ENCODE measurements at places on chromosomes 5 and 9.

- DNase-seq, result no peak
Observed at GRCh38 chr5:118968925-118969375, 19.4 kb downstream of the DTWD2 start.

DNA sequence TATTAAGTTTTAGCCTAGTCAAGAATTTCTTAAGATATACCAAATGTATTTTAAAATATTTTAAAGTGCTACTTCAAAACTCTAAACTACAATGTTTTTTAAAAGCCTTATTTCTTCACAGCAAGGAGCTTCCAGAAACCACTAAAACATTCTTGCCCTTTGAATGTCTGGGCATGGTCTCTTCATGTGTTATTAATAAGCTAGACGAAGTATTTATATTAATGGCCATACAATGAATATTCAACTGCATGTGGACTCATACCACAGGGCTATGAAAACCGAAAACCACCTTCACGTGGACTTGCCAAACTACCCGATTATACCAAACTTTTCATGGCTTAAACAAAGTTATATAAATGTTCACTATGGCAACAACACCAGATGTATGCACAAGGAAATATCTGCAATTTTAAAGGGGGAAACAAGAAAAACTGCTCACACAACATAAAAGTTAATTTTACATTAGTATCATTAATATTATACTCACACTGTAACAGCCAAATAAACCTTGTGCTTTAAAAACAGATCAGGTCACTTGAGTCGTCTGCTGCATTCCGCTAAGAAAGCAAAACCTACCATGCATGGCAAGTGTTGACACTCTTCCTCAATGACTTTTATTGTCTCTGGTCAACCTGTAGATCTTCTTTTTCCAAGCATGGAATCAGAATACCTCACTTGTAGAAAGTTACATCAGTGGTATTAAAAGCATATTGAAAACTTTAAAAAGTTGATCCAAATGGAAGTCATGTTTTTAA is 246.3 kb downstream of the BNC2 start:
- DNase-seq, result no peak

DNA sequence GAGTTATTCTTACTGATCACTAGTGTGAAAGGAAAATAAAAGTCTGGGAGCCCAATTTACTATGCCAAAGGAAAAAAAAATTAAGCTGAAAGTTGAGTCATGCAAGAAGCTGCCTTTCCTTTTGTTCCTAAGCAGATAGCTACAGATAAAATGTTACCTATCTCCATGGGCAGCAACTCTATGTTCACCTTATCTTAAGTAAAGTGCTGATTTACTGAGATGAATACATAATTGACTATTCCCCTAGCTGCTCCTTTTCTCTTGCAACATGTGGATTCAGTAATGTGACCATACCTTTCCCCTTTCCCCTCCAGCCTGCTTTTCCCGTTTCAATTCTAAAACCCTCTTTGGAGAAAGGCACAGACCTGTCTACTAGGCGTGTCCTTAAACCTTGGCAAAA is 62.7 kb upstream of the NR5A1 start:
- no peak for DNase-seq

DNA sequence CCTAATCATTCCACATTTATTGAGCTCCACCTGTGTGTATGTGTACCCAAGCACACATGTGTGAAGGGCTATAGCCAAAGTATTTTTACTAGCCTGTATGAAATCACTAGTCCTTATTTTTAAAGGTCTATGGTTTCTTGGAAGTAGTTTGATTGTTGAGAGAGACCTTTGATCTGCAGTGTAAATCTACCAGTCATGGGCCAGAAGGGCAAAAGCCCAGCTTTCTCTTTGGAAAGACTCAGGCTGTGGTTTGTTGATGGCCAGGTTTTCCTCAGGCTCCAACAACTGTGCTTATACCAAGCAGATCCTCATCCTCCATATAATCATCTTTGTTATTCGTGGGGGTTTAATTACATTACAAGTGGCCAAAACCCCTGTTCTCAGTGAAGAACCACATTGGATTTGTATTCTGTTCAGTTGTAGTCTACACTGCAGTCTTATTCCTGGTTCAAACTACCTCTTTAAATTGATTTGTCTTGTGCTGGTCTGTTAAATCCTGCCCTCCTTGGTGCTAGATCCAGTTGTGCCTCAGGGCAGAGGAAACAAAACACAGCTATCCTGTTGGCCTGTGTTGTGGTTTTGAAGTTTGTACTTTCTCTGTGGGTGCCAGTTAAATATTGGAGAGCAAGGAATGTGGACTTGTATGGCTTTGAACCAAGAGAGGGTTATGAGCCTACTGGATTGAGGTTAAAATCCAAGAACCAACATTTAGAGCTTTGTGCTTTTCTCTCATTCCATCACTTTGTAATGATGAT is 13.3 kb downstream of the CDC26 start:
- no peak for DNase-seq

DNA sequence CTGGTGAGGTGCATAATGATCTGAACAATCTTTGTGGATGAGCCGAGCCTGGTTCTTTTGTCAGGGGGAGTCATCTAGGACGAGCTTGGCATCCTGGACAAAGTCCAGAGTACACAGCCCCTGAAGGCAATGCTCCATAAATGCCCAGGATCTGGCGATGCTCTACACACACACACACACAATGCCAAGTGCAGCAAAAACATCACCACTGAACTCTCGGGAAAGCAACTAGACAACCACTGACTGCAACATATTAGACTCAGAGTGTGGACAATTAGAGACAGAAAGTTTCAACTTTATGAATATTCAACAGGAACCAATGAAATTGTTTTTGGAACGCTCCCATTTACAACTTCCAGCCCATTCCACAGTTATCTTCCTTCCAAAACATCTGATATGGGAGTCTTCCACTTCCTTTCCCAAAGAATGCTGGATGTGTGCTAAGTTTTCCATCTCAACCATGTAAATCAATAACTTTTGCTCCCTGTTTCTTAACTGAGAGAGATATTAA is 227.6 kb upstream of the ANKRD55 start:
- no peak for DNase-seq

- no peak for DNase-seq
Observed at GRCh38 chr9:136053757-136054142, 41.3 kb downstream of the NACC2 start.

- DNase-seq, result no peak
Observed at GRCh38 chr9:89379031-89379430, 60.7 kb downstream of the SECISBP2 start.

- no peak for DNase-seq
Observed at GRCh38 chr9:120702075-120702474, 12.2 kb downstream of the MEGF9 start.
